ENCODE measurements at places on chromosomes 3 and 15.

DNA sequence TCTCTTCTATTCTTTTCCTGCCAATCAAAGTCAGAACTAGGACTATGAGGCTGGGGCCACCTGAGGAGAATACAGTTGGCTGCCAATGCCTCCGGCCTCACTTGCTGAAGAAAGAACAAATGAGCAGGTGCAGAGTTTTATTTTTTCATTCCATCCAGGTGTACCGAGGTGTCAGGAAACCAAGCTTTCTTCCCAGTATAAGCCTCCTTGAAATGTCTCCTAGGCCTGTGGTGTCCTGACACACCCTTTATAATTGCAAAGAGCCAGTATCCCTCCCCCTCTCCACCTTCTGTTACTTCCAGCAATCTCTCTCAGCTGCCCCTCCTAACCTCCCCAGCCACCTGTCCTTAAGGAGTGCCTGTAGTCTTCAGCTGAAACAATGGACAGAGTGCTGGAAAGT lies 127.9 kb downstream of the SLC9A9 start:
- DNase-seq, result no peak

DNA sequence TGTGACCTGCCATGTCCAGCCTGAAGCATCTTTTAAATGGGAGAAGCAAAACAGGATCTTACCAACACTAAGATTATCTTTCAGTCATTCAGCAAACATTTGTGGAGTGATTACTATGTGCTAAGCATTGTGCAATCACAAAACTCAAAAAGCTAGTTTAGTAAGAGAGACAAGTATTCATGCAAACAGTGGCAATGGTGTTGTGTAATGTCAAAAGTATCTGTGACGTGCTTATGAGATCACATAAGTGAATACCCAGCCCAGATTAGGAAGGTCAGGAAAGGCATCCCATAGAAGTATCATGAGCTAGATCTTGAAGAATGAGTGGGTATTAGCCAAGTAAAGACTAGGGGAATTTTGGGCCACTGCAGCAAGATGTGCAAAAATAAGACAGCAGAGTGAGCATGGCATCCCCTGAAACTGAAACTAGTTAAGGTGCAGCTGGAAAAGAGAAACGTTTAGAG lies 32.1 kb downstream of the SEC62 start:
- DNase-seq, result no peak

GRCh38 chr15:60350108-60350507 lies 47.7 kb downstream of the ANXA2 start:
- DNase-seq, result no peak

- DNase-seq, result no peak
These were observed 393.9 kb upstream of the CFAP20DC start for GRCh38 chr3:59443618-59444293.

GRCh38 chr3:11131371-11131770 lies 22.9 kb upstream of the HRH1 start:
- no peak for DNase-seq

GRCh38 chr3:24713516-24713915 lies 218.9 kb upstream of the THRB start:
- no peak for DNase-seq

GRCh38 chr3:133401374-133402135 lies 1.7 kb downstream of the BFSP2 start:
- DNase-seq, result no peak

GRCh38 chr15:22978691-22979237 lies 1.4 kb downstream of the CYFIP1 start:
- DNase-seq, result no peak

GRCh38 chr3:8767667-8768363 lies 1.6 kb downstream of the OXTR start:
- DNase-seq, result no peak

GRCh38 chr3:102265720-102266119 lies 169.1 kb upstream of the ZPLD1 start:
- no peak for DNase-seq

- DNase-seq, result no peak
These were observed 35.9 kb upstream of the BNC1 start for GRCh38 chr15:83320404-83320803.

- DNase-seq, result no peak
These were observed 274.5 kb upstream of the RARB start for GRCh38 chr3:25153561-25153960.

DNA sequence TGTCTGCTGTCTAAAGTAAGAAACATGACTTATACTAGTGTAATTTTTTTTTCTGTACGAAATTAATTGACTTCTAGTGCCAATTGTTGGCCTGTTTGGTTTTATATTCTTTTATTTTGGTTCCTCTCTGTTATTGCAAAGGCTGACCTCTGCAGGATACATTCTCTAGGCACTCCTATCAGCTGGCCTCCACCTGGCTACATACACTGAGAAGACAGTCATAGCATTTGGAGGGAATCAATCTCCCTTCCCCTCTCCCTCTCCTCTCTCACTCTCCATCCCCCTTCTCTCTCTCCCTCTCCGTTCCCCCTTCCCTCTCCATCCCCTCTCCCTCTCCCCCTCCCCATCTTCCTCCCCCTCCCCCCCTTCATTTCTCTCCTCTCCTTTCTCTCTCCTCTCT lies 116.7 kb downstream of the MCTP2 start:
- DNase-seq, result no peak

- no peak for DNase-seq
These were observed 84.1 kb downstream of the ATG7 start for GRCh38 chr3:11356269-11356668.

- no peak for DNase-seq
These were observed 49.4 kb upstream of the SYNPR start for GRCh38 chr3:63228677-63229076.

GRCh38 chr15:61780278-61780980 lies 279.8 kb downstream of the VPS13C start:
- DNase-seq, result no peak

- no peak for DNase-seq
These were observed 38.3 kb downstream of the FAM43A start for GRCh38 chr3:194723846-194724618.

All from T follicular helper cell (primary cell).